Immature natural killer cell (primary cell): ENCODE measurements at places on chromosomes 1 and 21. TPM values are rescaled to one million over a fixed set of nuclear protein-coding genes. Genes with fewer than 3 reads are reported as not detected.

DNA sequence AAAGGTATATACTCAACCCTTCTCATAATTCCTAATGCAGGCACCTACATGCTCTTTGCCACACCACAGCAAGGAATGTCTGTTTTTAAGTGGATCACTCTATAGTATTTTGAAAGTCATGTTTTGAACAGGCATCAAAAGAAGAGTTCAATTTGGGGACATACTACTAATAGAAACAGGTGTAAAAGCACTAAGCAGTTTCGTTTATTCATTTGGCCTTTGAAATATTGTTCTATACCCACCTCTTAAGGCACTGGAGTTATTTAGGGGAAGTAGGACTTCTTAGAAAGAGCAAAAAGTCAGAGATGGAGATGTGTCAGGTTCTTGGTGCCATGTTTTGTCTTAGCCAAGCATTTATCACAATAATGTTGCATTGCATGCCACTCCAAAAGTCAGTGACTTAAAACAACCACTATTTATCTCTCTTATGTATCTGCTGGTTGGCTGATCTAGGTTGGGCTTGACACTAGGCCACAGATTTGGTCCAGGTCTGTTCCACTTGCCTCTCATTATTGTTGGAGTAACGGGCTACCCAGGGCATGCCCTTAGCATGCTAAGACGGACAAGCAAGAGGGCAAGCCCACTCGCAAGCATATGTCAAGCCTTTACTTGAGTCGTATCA lies 107.5 kb downstream of the RGL1 start:
- DNase-seq = no peak
- H3K27ac ChIP-seq = no peak overlapping the region
- H3K36me3 ChIP-seq = no peaks in the 10 kb centered on the region
- H3K4me3 ChIP-seq = no peak overlapping the region

- H3K27ac ChIP-seq = no peak overlapping the region
- no peaks in the 10 kb centered on the region for H3K4me1 ChIP-seq
- DNase-seq = no peak
Observed at GRCh38 chr21:21712748-21713520, 714.7 kb downstream of the NCAM2 start.

Gene TFF3
- not detected for polyA plus RNA-seq

DNA sequence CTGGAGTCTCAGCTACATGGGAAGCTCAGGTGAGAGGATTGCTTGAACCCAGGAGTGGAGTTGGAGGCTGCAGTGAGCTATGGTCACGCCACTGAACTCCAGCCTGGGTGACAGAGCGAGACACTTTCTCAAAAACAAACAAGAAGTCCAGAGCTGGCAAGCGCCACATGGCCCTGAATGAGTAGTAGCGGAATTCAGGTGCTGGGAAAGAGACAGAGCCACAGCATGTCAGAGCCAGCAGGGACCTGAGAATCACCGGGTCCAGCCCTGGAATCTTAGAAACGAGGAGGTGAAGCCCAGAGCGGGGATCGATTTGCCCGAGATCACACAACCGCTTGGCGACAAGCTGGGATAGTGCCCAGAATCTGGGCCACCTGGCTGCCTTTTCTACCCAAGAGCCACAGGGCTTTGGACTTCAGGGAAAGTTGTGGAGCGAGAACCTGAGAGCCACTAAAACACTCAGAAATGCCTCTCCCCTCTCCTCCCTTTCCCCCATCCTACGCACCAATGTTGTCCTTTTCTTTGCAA lies 9.8 kb downstream of the ARL8A start:
- no peak overlapping the region for H3K4me3 ChIP-seq
- H3K27ac ChIP-seq = no peak overlapping the region
- peaks cover 11% of the 10 kb centered on the region for H3K4me1 ChIP-seq
- H3K27me3 ChIP-seq = no peaks in the 10 kb centered on the region

- DNase-seq = no peak
- H3K4me1 ChIP-seq = peaks cover 8% of the 10 kb centered on the region
- no peak overlapping the region for H3K27ac ChIP-seq
Observed at GRCh38 chr21:45502600-45502999, 39.6 kb downstream of the SLC19A1 start.

- H3K27me3 ChIP-seq = peaks cover 3% of the 10 kb centered on the region
- H3K4me1 ChIP-seq = no peaks in the 10 kb centered on the region
- DNase-seq = no peak
Observed at GRCh38 chr1:47767741-47768100, 229.5 kb downstream of the TRABD2B start.

Gene ASPM
- 0.30 TPM for polyA plus RNA-seq

GRCh38 chr1:147822292-147822691 lies 61.9 kb upstream of the GJA5 start:
- no peak overlapping the region for H3K4me3 ChIP-seq
- no peaks in the 10 kb centered on the region for H3K27me3 ChIP-seq
- no peak for DNase-seq
- H3K4me1 ChIP-seq = no peaks in the 10 kb centered on the region
- H3K36me3 ChIP-seq = no peaks in the 10 kb centered on the region
